Inflammatory macrophage (primary cell): ENCODE measurements at places on chromosomes 7 and 10.
A peak's percentile ranks its signal among the peaks of the same experiment; 100 is the strongest.

GRCh38 chr10:36722777-36723176 lies 402.6 kb upstream of the ANKRD30A start:
- no peak for DNase-seq

- peak; percentile 49 for DNase-seq
Observed at GRCh38 chr7:47435889-47436312, 146.0 kb downstream of the TNS3 start.

GRCh38 chr10:23343591-23344240 lies 881 bp downstream of the C10orf67 start:
- no peak for DNase-seq

- DNase-seq, result peak; percentile 66
Observed at GRCh38 chr10:45557275-45557905, 115.2 kb downstream of the ZFAND4 start.

- DNase-seq, result no peak
Observed at GRCh38 chr10:83432261-83433045, 706.9 kb upstream of the GHITM start.

- no peak for DNase-seq
Observed at GRCh38 chr10:5484205-5484604, 15.2 kb downstream of the CALML5 start.

DNA sequence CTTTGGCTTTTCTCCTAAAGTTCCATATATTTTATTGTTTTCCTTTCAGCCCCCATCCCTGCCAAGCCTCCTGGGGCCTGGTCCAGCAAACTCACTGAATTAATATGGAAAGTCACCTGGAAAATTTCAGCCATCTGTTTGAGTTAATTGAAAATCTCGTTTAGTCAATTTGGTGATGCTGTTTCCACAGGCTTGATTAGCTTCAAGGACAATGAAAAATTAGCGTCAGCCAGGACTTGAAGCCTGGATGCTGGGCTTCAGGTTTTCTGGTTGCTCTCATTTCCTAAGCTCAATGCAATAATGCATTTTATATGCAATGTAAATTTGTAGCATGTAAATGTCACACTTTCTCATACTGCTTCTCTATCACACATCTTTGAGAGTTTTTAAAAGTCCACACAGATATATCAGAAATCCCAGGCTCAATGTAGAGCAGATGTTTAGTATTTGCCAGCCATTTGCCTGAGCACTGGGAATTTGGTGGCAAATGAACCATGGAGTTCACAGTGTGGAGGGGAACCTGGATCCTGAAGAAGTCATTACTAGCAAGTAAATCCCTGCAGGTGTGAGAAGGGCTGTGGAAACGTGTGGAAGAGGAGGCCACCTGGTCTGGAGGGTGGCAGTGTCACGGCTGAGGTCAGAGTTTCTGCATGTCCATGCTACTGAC lies 228.5 kb downstream of the PAXIP1 start:
- no peak for DNase-seq

DNA sequence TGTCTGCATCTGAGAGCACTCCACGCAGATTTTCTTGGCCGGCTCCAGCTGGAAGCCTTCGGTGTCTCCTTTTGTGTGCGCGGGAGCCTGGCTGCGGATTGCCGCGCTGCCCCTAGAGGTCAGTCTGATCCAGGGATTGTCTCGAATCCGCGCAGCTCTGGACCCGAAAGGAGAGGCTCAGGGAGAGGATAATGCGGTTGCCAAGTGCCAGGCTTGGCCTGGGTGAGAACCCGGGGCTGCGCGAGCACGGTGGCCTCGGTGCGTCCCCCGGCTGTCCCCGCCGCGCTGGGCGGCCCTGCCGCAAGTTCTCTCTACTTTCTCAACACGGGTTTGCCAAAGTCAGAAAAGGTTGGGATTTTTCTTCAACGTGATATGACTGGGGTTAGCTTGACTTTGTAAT lies 140.9 kb downstream of the ADCYAP1R1 start:
- peak; percentile 10 for DNase-seq

DNA sequence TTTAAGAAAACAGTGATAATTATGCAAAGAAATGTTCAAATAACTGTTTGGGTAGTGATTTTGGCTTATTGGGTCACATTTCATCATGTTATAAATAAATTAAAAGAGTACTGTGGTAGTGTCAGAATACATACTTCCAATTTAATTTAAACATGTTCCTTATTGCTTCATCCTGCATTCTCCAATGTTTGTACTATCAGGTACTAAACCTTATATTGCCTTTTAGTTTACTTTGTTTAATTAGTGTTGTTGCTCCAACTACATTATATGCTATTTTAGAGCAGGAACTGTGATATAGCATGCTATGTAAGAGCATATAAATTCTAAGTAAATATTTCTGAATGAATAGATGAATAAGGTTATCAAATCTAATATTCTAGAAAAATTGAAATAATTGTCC lies 40.9 kb downstream of the VTI1A start:
- no peak for DNase-seq

DNA sequence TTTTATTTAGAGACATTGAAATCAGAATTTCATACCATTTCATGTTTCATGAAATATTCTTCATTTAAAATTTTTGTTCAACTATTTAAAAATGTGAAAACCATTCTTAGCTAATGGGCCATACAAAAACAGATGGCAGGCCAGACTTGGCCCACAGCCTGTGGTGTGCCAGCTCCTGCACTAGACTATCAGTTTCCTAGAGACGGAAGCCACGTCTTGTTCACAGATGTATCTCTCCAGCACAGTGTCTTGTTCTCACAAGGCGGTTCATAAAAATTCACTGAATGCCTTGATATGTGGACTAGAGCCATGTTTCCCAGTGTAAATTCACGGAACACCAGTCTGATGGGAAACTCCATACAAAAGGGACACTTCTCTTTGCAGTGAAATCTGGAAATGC lies 216.0 kb downstream of the KCNMA1 start:
- DNase-seq, result no peak

- DNase-seq, result peak; percentile 73
Observed at GRCh38 chr10:11742009-11742778, at the start of gene ECHDC3. ECHDC3 (plus strand) TSS chr10:11742382; CDS start chr10:11742577, 195 bp downstream.

DNA sequence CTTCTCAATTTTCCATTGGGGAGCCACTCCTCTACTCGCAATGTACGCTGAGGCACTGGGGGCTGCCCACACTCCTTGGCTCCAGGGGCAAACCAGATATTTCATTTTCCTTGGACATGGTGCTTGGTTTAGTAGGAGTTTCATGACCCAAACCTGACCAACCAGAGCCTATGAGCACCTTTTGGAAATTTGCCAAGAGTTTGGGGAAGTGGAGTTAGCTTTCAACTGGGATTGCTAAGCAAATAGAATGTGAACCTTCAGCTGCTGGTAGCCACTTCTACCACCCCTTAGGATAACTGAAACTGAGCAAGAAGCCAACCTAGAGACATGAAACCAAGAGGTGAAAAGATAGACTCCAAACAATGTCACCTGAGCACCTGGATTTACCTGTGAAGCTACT lies 74.9 kb upstream of the COL13A1 start:
- DNase-seq, result peak; percentile 7

DNA sequence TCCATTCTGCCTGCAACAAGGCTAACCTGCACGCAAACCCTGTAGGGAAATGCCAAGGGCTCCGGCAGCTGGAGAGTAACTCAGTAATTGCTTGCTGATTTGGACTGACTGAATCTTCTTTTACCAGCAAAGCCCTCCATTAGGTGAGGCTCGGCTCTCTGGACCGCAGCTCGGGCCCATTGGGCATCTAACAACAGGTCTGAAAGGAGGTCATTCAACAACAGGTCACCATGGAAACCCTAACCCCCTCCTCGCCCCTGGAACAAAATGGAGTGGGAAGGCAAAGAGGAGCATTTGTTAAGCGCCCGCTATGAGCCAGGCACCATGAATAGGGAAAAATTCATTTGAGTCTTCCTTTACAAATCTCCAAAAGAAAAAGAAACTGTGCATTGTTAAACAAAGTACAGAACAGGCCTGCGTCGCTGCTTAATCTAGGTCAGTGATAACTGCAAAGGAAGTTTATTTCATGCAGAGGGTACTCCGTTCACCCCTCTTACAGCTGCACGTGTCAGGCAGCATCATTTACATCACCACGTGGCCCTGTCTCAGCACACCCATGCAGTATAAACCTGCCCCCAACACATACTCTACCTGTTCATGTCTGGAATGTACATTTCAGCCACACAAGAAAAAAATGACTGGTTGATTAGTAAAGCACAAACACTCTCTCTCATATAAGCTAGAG lies 248.8 kb upstream of the NEBL start:
- DNase-seq, result no peak

- DNase-seq, result no peak
Observed at GRCh38 chr10:121448766-121449421, 149.3 kb downstream of the FGFR2 start.

DNA sequence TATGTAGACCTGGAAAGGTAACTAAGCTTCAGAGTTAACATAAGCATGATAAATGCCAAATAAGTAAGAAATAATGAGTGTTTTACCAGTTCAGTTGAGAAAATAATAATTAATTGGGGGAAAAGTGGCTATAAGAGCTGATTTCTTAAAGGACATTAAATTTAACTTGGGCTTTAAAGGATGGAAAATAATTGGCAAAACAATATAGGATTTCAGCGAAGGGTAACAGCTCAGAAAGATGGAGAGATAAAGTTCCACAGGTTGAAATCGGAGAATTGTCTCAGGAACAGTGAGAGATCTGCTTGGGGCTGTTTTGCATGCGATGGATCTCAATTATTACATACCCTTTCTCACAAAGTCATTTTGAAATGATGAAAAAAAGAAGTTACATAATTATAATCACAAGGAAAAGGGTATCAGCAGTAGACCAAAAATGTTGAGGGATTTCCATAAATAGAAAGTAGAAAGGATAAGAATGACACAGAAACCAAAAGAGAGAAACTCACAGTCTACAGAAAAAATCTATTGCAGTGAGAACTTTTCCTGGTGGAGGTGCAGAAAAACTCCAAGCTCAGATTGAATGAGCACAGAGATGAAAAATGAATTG lies 40.1 kb upstream of the ITGB8 start:
- DNase-seq, result peak; percentile 10

DNA sequence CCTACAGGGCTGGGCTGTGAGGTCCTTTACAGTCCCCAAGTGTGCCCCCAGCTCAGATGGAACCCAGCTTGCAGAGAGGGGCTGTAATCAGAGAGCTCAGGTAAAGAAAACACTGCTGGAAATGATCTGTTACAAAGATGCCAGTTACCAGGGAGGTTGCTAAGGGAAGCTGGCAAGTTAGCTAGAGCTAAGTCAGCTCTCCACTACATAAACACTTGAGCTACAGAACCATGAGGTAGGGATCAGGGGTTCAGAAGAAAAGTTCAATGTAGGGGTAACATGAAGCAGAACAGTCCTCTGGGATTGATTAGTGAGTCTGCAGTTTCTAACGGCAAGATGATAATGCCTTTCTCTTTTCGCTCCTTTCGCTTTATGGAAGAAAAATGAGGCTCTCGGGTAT lies 53.1 kb upstream of the TM9SF3 start:
- DNase-seq, result no peak

DNA sequence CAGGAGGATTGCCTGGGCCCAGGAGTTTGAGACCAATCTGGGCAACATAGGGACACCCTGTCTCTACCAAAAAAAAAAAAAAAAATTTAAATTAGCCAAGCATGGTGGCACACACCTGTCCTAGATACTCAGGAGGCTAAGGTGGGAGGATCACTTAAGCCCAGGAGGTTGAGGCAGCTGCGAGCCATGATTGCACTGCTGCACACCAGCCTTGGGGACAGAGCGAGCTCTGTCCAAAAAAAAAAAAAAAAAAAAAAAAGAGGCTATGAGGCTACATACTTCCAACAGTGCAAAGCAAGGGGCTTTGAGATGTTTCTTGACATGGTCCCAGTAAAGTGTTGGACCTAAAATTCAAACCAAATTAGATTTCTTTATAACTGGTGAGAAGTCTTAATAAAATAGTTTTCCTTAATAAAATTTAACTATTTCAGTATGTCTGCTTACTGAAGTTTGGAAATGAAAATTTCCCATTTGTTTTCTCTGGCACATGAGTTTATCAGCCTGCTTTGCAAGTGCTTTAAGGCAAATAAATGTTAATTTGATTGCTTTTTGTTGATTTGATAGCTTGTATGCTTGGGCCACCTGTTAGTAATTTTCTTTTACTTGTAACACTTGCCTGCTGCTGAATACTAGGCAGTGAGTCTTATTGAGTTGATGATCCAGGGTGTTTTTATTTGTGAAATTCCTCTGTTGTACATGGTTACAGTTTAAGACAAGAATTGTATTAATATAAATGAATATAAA lies 16.1 kb downstream of the CALU start:
- no peak for DNase-seq

DNA sequence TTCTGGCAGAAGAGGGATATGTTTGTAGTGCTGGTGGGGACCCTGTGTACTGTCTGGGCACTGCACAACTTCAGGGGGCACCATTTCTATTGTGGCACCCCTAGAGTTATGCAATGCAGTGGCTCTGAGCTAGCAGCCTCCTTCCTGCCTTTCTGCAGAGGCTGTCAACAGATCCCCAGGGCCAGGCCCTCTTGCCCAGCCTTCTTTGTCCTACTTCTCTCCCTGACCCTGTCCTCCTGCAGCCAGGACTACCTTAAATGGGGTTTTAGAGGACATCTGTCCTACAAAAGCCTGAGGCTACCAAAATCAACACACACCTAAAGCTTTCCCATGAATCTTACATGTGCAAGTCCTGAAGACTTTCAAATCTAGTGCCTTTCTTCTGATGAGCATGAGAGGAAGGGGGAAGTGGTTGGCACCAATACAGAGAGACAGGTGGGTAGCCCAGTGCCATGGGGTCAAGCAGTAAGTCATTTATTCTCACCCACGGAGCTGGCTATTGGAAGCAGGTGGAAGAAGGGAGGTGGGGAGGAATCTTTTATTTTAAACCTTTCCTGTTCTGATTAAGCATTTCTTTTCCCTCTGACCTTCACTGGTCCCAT lies 2.4 kb downstream of the SPOCK2 start:
- DNase-seq, result no peak

- no peak for DNase-seq
Observed at GRCh38 chr7:150745086-150745485, 7.9 kb downstream of the GIMAP5 start.

- DNase-seq, result peak; percentile 60
Observed at GRCh38 chr10:77609781-77610272, 27.8 kb downstream of the KCNMA1 start.

- DNase-seq, result no peak
Observed at GRCh38 chr7:84844771-84845170, 342.1 kb downstream of the SEMA3D start.

- DNase-seq, result no peak
Observed at GRCh38 chr7:84506151-84506550, 311.6 kb upstream of the SEMA3A start.

DNA sequence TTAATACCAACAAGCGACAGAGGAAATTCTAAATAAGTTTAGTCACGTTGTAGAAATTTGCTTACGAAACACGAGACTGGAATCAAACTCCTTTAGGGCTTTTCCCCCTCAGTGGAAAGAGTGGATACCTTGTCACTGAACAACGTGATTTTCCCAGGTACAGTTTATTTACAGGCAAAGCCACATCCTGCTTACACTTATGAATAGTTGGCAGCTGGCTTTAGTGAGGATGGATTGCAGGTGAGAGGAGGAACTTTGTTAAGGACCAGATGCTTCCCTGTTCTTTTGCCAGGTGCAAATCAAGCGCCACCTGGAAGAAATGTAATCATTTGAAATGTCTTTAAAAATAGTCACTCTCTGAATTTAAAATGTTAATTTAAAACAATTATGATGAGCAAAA lies 282.4 kb downstream of the ADARB2 start:
- DNase-seq, result no peak
